ENCODE measurements at places on chromosomes 16 and 17. TPM values are rescaled to one million over a fixed set of nuclear protein-coding genes. Genes with fewer than 3 reads are reported as not detected.

Gene TBC1D3L
- 6.1 TPM for total RNA-seq

Gene TSNAXIP1
- total RNA-seq = 1.5 TPM

Gene SDR42E2
- total RNA-seq = 0.11 TPM

Gene SYT17
- not detected for total RNA-seq

Gene CAVIN1
- total RNA-seq = 0.18 TPM

Gene KRTAP4-4
- not detected for total RNA-seq

Gene MT1M
- total RNA-seq = not detected

Gene BEAN1
- not detected for total RNA-seq

Gene ZG16
- not detected for total RNA-seq

Gene HOXB4
- total RNA-seq = 3.7 TPM

Gene TBX4
- not detected for total RNA-seq

Gene TBC1D3H
- total RNA-seq = not detected

Gene SGSM2
- total RNA-seq = 43.1 TPM

Gene IL34
- not detected for total RNA-seq

Gene TMEM106A
- total RNA-seq = 8.8 TPM

Gene KRTAP4-3
- total RNA-seq = not detected

Gene TBC1D3E
- not detected for total RNA-seq

Gene GDE1
- 30.5 TPM for total RNA-seq

Gene IL17C
- total RNA-seq = 0.22 TPM

Gene TLCD2
- total RNA-seq = 0.09 TPM

Gene MAP2K6
- 2.5 TPM for total RNA-seq

Gene ENDOV
- total RNA-seq = 12.4 TPM

Gene NEUROD2
- not detected for total RNA-seq

Gene CES1
- 0.24 TPM for total RNA-seq

Gene WDR81
- 21.1 TPM for total RNA-seq

Gene LPO
- total RNA-seq = not detected

Gene EME1
- total RNA-seq = 23.6 TPM

Gene PITPNC1
- 45.1 TPM for total RNA-seq

Gene KRTAP4-6
- not detected for total RNA-seq

Gene PRR29
- total RNA-seq = 0.51 TPM

Gene PIMREG
- total RNA-seq = 1.6 TPM

Gene OR1A1
- not detected for total RNA-seq

Gene MMD
- total RNA-seq = 16.0 TPM

Gene MT4
- not detected for total RNA-seq

Gene PRM1
- total RNA-seq = not detected

Gene SLC47A2
- not detected for total RNA-seq

Gene RPL38
- 1,457 TPM for total RNA-seq

Gene FLYWCH2
- 24.7 TPM for total RNA-seq

Gene ASPHD1
- 1.7 TPM for total RNA-seq

Gene CNEP1R1
- 23.6 TPM for total RNA-seq

Gene GALR2
- 3.1 TPM for total RNA-seq

Gene ENO3
- 27.1 TPM for total RNA-seq

Gene PRKCB
- total RNA-seq = 98.2 TPM

Gene SYNGR3
- total RNA-seq = 3.6 TPM

Gene USP7
- total RNA-seq = 189 TPM

All from CD8-positive, alpha-beta memory T cell (primary cell).